Left ventricle myocardium superior (tissue), 1 donor: ENCODE measurements at places on chromosomes 11 and 22. TPM values are rescaled to one million over a fixed set of nuclear protein-coding genes. Genes with fewer than 3 reads are reported as not detected.

DNA sequence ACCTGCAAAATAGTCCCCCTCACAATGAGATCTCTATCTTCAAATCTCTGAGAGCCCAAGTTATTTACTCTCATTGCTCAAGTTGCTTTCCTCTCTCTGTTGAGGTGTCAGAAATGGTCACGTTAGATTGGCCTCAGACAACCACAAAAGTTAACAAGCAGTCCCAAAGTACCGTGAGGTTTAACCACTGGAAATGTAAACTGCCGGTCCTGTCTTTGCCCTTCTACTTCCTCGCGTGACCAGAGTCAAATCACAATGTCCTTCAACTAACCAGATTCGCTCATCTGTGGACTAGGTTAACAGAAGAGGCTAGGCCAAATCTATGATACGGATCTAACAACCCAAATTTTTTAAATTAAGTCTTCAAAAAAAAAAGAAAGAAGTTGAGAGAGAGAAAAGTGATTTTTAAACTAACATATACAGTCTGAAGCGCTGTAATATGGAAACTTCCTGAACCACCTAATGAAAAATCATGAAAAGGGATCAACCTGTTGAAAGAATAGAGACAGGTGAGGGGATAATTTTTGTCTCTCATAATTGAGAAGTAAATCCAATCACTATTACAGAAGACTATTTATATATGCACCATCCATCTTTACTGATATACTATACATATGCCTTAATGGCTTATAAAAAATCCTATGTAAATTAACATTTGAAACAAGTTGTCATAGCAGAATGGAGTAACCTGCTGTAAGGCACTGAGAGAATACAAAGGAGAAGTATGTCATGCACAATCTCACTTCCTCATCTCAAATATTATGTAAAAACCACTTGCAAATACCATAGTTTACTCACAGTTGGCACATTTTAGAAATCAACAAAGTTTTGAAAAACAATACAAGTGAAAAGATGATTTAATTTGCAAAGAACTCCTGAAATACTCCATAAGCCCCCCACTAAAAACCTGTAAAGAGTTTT is 3.3 kb upstream of the JAML start:
- no peak for DNase-seq

Gene BET1L
- total RNA-seq, result 24.0 TPM

Gene CYP2D6
- not detected for total RNA-seq

- DNase-seq, result no peak
Measured at GRCh38 chr11:61303725-61304124, 8.6 kb upstream of the VWCE start.

DNA sequence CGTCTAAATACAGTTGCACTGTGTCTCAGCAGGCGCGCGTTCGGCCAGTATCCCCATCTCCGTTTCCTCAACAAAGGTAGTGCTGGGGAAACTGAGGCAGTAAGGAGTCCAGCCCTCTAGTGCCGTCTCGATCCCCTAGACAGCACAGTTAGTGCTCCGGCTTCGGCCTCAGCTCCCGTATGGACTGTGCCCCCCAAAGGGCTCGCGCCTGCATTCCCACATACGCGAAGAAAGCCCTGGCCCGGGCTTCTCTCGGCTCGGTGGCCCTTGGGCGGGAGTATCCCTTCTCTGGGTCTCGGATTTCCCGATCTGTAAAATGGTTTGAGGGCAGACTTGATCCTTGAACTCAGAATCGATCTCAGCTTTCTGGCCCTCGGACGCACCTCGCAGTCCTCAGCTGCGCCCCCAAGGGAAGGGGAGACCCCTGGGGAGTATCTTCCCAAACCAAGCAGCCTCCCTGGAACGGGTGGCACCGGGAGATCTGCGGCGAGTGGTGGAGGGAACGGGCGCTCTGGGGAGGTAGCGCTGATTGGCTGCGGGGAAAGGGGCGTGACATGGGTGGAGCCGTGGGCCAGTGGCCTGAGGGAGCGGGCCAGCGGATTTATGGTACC is 759 bp upstream of the PEX16 start:
- peak; percentile 88 for DNase-seq

GRCh38 chr11:76077575-76078150 is 128.6 kb downstream of the WNT11 start:
- DNase-seq, result no peak

- DNase-seq, result peak; percentile 33
Measured at GRCh38 chr22:36405671-36406538, 18.1 kb upstream of the MYH9 start.
